ENCODE measurements at places on chromosomes 6 and 20.

GRCh38 chr6:17998003-17998402 lies 10.6 kb upstream of the KIF13A start:
- no peak for DNase-seq

GRCh38 chr20:47710665-47711045 lies 74.6 kb downstream of the SULF2 start:
- DNase-seq, result no peak

- DNase-seq, result peak; percentile 64
Measured at GRCh38 chr6:109978174-109979032, at the start of gene GPR6. GPR6 (plus strand) TSS chr6:109978311; CDS start chr6:109979113, 802 bp downstream.

DNA sequence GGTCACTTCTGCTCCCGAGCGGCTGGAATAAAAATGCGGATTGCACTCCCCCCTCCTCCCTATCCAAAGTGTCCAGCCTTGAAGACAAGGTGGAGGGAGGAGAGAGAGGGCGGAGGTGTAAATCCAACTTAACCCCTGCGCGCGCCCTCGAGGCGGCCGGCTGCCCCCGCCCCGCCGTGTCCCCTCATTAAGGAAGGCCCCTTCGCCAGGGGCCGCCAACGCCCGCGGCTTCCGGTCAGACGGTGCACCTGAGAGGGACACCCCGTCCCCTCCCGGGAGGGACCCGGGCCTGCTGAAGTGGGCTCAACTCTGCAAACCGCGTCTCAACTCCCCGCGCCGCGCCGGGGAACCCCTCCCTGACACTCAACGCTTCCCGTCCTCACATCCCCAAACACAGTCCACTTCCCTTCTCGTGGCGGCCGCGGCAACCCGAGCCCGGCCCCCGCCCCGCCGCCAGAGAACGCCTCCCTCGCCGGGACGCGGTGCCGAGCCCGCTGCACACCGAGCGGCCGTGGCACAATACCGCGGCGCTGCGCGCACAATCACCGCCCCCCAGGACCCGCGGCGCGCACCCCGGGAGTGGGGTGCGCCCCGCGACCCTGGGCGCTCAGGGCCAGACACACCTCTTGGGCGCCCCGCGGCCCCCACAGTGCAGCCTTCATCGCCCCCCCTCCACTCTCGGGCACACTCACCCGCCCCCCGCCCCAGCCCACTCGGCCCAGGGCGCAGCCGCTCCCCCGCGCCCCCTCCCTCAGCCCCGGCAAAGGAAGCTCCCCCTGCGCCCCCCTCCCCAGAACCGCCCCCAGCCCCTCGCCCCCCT lies 102.5 kb downstream of the NOL4L start:
- DNase-seq, result peak; percentile 63

- DNase-seq, result peak; percentile 62
Measured at GRCh38 chr20:35618263-35619131, 2.9 kb downstream of the SPAG4 start.

- DNase-seq, result no peak
Measured at GRCh38 chr6:35359346-35359743, 17.0 kb downstream of the PPARD start.

DNA sequence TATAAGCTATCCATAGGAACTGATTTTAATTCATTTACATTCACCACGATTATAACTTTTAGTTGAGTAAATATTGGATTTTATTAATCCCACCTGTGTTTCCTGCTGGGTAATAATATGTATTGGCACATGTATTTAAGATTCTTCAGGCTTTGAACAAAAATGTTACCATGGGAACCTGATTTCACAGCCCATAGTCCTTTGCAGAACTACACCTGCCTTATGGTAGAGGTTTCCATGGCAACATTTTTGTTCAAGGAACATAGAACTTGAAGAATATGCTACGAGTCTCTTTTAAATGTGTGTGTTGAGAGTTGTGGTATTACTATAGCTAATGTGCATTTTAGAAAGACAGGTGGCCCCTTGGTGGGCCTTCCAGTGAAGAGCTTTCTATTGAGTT lies 317.4 kb downstream of the SAMD5 start:
- DNase-seq, result no peak

GRCh38 chr20:4507288-4507719 lies 214.4 kb upstream of the PRND start:
- DNase-seq, result peak; percentile 86

GRCh38 chr20:53387983-53388675 lies 205.5 kb downstream of the ZNF217 start:
- DNase-seq, result no peak

GRCh38 chr20:52738081-52738480 lies 234.1 kb upstream of the TSHZ2 start:
- no peak for DNase-seq

- DNase-seq, result peak; percentile 93
Measured at GRCh38 chr20:14775778-14776177, 438.4 kb upstream of the FLRT3 start.

- DNase-seq, result no peak
Measured at GRCh38 chr6:14290041-14290771, 172.6 kb downstream of the CD83 start.

GRCh38 chr6:121515630-121516265 lies 80.3 kb downstream of the GJA1 start:
- DNase-seq, result peak; percentile 45

Measured in GM23248 (cell line).